ENCODE measurements at places on chromosomes 16 and 17. TPM values are rescaled to one million over a fixed set of nuclear protein-coding genes. Genes with fewer than 3 reads are reported as not detected.
A peak's percentile ranks its signal among the peaks of the same experiment; 100 is the strongest.

DNA sequence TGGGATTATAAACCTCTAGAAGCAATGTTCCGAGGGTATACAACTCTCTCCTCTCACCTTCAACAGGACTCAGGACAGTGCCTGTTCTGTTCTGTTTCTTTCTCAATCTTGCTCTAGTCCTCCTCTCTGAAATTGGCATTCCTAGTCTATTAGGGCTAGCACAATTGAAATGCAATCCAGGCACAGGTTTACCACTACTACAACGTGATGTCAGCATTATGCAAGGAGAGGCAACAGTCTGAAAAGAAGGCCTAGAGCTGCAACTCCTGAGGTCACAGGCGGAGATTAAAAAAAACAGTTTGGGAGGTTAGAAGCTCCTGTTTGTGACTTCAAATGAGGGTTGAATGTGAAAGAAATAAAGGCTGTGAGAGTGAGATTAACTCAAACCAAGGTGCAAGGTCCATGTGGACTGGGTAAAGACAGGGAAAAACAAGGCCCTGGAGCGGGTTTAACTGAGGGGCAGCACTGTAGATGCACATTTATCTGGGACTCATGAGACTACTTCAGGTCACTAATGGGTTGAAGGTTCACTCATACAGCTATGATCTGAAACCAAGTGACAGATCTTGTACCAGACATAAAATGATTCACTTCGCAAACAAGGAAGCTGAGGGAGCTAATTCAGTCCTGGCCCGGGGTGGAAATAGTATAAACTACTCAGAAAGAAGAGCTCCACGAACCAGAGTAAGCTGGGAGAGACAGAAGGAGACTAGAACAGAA lies 16.8 kb downstream of the AMFR start:
- DNase-seq, result peak; percentile 94

The CTRL gene
- 0.87 TPM for polyA plus RNA-seq

DNA sequence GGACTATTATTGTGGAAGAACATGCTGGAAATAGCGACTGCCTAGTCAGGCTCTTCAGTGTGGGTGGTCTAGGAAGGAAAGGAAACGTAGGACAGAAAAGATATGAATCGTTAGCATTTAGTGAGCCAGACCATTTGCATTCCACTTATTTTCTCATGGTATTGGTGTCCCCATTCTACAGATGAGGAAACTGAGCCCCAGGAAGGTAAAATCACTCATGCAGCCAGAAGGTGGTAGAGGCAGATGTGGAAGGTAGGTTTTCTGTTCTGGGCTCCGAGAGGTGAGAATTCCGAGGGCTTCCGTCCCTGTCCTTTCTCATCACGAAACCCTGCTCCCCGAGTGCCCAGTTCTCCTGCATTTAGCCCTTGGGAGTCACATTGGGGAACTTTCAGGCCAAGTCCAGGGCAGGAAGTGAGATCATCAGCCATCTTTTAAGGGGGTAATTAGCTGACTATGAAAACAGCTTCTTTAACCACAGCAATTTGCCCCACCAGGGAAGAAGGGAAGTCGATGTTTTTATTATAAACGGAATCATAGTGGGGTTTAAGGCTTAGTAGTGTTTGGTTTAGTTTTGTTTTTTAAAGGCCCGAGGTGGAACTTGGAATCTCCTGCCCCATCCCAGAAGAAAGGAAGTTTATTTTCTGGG lies 110.7 kb upstream of the IRX3 start:
- DNase-seq, result no peak

DNA sequence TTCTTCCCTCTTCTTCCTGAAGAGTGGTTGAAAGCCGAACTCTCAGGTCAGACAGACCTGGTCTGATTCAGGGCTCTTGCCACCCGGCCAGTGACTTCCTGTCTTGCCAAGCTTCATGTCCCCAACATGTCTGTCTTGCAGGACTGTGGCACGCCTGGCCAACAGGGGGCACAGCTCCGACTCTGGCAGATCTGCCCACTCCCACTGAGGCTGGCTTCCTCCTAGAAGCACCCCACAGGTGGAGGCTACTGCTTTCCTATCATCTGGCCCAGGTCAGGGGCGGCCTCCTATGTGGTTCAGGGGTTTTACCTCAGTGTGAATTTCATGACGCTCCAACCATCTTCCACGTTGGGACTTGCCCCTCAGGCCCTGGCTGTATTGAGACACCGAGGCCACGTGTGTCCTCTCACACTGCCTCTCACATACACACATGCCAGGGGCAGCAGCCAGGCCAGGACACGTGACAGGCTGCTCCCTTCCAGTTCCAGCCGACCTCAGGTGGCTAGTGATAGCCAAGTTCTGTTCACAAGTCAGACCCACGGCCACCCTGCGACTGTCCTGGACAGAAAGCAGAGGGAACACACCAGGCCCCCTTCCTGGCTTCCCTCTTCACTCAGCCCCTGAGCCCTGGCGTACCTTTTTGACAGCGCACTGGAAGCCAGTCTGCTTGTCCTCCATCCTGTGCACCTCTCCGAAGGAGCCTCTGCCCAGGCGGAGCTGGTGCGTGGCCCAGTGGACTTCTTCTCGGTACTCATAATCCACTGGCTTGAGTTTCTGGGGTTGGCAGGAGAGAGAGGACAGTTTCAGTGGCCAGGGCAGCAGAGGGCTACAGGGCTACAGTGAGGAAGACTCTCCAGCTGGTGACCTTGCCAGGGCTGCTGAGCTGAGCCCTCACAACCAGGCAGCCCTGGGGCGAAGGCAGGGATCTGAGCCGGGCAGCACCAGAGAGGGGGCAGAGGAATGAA lies 22.6 kb upstream of the SPATA32 start:
- DNase-seq, result no peak

The JPT1 gene
- 93.1 TPM for polyA plus RNA-seq

GRCh38 chr16:27432558-27432957 lies 30.6 kb downstream of the IL21R start:
- DNase-seq, result no peak

- DNase-seq, result no peak
Observed at GRCh38 chr17:46157443-46158062, 35.7 kb downstream of the KANSL1 start.

The SOX15 gene
- polyA plus RNA-seq, result 2.0 TPM

- DNase-seq, result no peak
Observed at GRCh38 chr17:27478901-27479538, 22.8 kb downstream of the KSR1 start.

GRCh38 chr17:40348562-40349476 lies 15.7 kb downstream of the GJD3 start:
- no peak for DNase-seq

DNA sequence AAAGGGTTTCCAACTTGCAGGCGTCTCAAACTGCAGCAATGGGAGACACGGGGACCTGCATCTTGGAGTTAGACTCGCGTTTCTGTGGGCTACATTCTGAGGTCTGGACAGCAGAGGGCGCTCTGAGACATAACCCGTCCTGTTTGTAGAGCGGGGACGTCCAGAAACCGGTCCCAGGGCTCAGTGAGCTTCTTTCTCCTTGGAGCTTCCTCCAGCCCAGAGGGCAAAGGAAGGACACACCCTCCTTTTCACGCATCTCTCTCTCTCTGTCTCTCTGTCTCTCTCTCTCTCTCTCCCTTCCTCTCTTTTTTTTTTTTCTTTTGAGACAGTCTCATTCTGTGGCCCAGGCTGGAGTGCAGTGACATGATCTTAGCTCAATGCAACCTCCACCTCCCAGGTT lies 19.8 kb downstream of the COX4I1 start:
- peak; percentile 70 for DNase-seq

DNA sequence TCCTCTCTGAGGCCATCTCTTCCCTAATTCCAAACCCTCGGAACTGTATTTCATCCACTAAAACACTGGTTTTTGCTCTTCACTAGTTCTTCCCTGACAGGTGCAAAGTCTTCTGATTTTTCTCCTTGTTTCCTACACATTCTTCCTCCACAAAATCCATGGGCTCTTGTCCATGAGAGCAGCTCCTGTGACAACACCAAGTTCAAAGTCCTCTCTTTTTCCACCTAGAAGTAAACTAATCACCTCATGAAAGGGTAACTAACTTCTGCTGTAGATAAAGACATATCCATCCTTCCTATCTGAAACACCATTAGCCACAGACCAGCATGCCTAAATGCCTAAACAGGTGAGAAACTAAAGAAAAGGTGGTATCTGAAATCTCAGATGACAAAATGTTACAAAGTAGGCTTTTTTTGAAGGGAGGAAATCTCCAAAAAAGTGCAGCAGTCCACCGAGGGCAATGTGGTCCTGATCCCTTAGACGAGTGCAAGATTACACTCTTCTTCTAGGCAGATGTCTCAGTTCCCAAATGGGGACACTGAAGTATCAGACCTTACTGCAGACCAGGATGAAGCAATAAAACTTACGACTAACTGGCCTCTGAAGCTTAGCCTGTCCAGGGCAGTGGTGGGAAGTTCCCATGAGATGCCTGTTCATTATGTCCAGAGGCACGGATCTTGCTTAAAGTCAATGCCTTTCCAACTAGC lies 2.8 kb downstream of the PIP4K2B start:
- peak; percentile 64 for DNase-seq

GRCh38 chr17:9932491-9932890 lies 27.4 kb upstream of the RCVRN start:
- no peak for DNase-seq

- DNase-seq, result no peak
Observed at GRCh38 chr16:23505180-23505665, 5.1 kb downstream of the GGA2 start.

GRCh38 chr16:63975669-63976068 lies 1146.2 kb downstream of the CDH11 start:
- no peak for DNase-seq
